ENCODE measurements at places on chromosomes 16 and 17.
A peak's percentile ranks its signal among the peaks of the same experiment; 100 is the strongest.

DNA sequence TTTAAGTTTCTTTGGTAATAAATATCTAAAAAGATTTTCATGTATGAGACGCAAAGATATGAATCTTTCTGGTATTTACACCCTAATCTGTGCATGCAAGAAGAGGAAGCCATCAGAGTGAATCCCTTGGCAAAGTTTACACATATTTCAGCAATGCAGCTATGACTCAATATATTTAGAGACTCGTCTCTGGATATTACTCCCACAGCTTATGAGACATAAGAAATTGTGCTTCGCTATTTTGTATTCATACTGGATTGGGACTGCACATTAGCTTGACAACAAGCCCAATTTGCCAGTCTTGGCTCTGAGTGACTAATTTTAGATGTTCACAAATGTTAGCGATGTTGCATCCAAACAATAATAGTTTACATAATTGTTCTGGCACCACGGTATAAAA lies 532.0 kb downstream of the CDH11 start:
- no peak for DNase-seq

DNA sequence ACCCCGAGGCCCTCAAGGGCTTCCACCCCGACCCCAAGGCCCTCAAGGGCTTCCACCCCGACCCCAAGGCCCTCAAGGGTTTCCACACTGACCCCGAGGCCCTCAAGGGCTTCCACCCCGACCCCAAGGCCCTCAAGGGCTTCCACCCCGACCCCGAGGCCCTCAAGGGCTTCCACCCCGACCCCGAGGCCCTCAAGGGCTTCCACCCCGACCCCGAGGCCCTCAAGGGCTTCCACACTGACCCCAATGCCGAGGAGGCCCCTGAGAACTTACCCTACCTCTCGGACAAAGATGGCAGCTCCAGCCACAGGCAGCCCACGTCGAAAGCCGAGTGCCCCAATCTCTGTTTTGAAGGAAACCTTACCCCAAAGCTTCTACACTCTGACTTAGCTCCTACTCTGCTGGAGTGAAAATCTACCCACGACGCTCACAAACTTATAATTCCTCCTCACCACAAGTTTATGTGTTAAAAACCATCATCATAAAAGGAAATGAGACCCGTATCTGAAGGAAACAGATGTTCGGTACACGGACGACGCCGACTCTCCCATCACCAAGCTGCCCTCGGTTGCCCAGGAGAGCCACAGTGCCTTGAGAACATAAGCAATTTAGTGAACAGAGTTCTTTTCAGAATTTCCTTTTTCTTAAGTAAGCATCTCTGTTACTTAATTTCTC lies 61.2 kb upstream of the RPH3AL start:
- no peak for DNase-seq

GRCh38 chr17:82845163-82845807 lies 5.5 kb upstream of the ZNF750 start:
- DNase-seq = no peak

GRCh38 chr16:89422905-89423630 lies 67.3 kb downstream of the ANKRD11 start:
- DNase-seq = no peak

GRCh38 chr16:7601100-7601499 lies 268.5 kb downstream of the RBFOX1 start:
- no peak for DNase-seq

DNA sequence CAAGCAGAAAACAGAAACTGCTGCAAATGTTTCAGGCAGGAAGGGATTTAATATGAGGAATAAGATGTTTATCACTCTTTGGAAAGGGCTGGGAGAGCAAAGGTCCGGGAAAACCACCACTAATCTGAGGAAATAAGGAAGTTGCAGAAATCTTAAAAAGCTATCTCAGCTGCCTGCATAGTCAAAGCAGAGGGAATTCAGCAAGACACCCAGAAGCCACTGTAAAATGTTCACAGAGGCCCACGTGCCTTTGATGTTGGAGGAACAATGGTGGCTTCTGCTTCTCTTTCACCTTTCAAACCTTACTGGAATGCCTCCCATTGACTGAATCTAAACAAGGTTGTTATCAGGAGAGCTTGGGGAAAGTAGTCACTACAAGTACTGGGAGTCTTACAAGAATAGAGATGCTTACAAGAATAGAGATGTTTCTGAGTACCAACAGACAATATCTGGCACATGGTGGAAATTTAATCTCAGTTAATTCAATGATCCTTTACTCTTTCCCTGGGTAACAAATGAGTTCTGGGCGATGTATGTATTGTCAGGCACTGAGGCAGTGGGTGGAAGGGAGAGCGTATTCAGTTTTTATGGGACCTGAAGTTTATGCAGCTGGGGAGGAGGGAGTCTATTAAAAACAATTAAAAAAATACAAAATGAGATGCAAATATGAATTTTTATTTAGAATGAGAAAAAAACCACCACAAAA lies 56.1 kb upstream of the MED13 start:
- DNase-seq = no peak

GRCh38 chr17:41559548-41559947 lies 12.3 kb downstream of the KRT9 start:
- no peak for DNase-seq

DNA sequence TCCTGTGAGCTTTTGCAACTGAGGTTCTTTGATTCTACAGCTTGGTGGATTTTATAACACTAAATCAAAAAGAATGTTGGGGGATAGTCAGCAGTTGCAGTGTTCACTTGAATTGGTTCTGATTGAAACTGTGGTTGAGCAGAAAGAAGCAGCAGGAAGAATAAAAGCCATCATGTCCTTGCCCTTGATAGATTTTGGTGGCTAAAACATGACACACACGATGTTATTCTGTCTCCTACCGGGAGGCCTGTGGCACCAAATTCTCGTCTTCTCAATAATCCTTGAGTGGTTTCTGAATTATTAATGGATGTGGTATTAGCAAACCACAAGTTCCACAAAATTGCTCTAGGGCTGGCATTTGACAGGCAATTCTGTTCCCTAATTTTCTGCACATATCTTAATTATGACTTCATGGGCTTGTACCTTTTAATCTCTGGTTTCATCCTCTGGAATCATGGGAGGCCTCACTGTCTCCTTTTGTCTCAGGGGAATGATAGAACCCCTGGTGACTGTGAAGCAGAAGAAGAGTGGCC lies 338.2 kb downstream of the SNX29 start:
- no peak for DNase-seq

GRCh38 chr17:29749045-29749825 lies 126.5 kb upstream of the CORO6 start:
- DNase-seq = no peak

DNA sequence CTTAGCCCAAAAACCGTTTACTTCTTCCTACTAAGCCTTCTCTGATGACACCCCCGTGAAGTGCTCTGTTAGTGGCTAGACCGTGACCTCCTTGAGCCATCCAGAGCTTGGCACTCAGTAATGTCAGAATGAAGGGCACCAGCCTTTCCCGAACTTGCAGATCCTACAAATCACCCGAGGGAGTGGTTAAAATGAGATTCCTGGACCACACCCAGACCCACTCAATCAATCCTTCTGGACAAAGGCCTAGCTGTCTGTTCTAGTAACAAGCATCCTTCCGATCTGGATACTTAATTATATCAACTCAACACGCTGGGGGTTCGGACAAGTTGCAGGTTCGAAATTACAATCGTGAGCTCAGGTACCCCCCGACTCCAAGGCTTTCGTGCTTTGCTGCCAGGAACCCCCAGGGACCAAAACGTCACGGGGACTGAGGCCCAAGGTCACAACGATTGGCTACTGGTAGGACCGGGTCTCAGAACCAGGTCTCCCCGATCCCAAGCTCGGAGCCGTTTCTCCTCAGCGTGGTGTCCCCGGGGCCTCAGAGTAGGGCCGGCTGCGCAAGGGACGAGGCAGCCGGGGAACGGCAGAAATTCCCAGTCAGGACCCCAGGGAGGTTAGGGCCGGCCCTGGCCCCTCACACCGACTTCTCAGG lies 527 bp downstream of the CIAPIN1 start:
- DNase-seq = no peak

- no peak for DNase-seq
Observed at GRCh38 chr16:84709609-84710008, 9.8 kb downstream of the USP10 start.

GRCh38 chr16:88120812-88121211 lies 169.6 kb downstream of the BANP start:
- DNase-seq = no peak

GRCh38 chr16:81623365-81624102 lies 155.6 kb upstream of the PLCG2 start:
- DNase-seq = peak; percentile 38

GRCh38 chr17:78946131-78946530 lies 20.9 kb upstream of the TIMP2 start:
- DNase-seq = no peak

GRCh38 chr16:25030420-25031131 lies 15.4 kb upstream of the ARHGAP17 start:
- DNase-seq = no peak
